ENCODE measurements at places on chromosomes 4 and X.

DNA sequence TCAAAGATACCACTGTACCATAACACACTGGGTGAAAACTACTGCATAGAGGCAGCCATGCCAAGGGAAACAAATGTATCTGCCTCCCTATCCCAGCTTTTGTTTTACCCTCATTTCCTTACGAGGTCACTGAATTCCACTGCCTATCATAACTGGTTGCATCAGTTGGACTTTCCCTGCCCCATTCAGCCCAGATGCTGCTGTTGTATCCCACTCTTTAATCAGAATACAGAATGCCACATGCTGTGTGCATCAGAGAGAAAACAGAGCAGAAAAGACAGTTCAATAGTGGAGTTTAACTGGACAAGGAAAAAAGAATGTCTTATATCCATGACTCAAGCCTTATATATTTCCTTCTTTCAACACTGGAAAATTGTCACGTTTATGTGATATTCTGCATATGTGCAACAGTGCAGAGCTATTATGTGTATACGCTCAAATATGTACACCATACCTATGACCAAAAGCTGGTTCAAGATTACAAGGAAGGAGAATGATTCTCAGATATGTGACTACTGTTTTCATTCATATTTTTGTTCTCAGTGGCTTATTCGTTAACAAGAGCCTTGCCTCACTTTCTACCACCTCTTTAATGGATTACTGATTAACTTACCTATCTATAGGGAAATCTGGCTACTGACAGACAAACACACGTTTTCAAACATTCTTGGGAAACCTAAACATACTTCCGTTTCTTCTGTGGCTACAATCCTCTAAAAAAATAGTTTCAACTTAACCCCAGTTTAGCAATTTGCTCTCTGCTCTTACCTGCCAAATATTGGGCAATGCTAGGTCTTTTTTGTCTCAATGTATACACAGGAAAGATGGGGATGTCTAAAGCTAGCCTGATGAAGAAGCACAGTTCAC lies 378.9 kb downstream of the SMARCA1 start:
- DNase-seq = peak; percentile 39

GRCh38 chr4:147509386-147509785 lies 28.5 kb downstream of the EDNRA start:
- DNase-seq = no peak

GRCh38 chrX:134868771-134869495 lies 121.9 kb upstream of the SMIM10 start:
- DNase-seq = peak; percentile 25

DNA sequence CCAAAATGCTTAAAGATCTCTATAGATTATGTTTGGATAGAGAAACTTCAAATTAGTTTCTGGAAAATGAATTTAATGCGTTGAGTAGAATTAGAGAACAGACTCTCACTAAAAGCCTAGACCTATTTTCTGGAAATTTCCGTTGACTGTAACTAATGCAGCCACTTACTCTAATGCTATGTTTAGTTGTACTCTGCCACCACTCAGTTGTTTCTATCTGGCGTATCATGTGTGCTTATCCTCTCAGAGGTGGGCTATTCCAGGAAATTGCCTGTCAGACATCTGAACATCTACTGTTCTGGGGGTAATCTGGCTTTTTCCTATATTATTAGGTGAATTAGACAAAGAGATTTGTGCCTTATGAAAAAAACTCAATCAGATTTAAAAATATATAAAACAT lies 347.1 kb upstream of the FSTL5 start:
- no peak for DNase-seq

GRCh38 chr4:78293821-78294301 lies 236.7 kb downstream of the FRAS1 start:
- peak; percentile 90 for DNase-seq

DNA sequence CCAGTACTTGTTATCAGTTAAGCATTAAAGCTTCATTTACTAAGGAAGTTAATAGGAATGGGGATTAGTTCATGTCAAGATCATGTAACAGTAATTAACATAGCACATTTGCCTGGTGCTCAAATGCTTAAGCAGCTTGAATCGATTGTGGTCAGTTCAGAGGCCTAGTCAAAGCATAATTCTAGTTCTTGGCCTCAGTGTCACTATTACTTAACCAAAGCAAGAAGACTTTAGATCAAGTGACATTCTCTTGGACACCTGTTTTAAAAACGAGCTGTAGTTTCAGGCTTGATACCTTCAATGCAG lies 115.2 kb upstream of the BMPR1B start:
- DNase-seq = no peak

Data from fibroblast of skin of left biceps (primary cell).